Activated CD8-positive, alpha-beta T cell treated with anti-CD3 and anti-CD28 coated beads for 36 hours (primary cell): ENCODE measurements at places on chromosomes 13 and 19. TPM values are rescaled to one million over a fixed set of nuclear protein-coding genes. Genes with fewer than 3 reads are reported as not detected.
A peak's percentile ranks its signal among the peaks of the same experiment; 100 is the strongest.

- H3K4me3 ChIP-seq = peak overlapping the region; percentile 91
- no peak for DNase-seq
- H3K4me1 ChIP-seq = peaks cover 31% of the 10 kb centered on the region
- peak overlapping the region; percentile 41 for H3K27ac ChIP-seq
- no peaks in the 10 kb centered on the region for H3K27me3 ChIP-seq
- peaks cover 5% of the 10 kb centered on the region for H3K36me3 ChIP-seq
Observed at GRCh38 chr13:44578067-44578400, 1.9 kb upstream of the TSC22D1 start.

DNA sequence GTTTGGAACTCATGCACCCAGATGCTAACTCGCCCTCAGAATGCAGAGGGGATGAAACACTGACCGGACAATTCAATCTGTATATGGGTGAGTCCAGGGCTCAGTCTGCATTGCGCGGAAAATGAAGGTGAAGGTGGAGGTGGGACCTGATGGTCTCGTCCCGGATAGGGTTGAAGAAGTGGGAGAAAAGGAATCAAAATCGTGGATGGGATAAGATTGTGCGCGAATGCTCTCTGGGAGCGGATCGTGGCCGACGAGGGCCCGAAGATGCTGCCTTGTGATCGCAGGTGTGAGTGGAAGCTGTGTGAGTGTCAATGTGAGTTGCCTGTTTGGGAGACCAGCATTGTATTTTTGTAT is 594 bp upstream of the ZNF850 start:
- H3K27me3 ChIP-seq = no peaks in the 10 kb centered on the region
- H3K27ac ChIP-seq = peak overlapping the region; percentile 97
- H3K4me3 ChIP-seq = peak overlapping the region; percentile 98

The KLK1 gene
- total RNA-seq = 0.65 TPM

The ZNF552 gene
- total RNA-seq = 6.7 TPM

The C19orf38 gene
- 1.3 TPM for total RNA-seq
